ENCODE measurements at places on chromosomes 16 and 17.
A peak's percentile ranks its signal among the peaks of the same experiment; 100 is the strongest.

DNA sequence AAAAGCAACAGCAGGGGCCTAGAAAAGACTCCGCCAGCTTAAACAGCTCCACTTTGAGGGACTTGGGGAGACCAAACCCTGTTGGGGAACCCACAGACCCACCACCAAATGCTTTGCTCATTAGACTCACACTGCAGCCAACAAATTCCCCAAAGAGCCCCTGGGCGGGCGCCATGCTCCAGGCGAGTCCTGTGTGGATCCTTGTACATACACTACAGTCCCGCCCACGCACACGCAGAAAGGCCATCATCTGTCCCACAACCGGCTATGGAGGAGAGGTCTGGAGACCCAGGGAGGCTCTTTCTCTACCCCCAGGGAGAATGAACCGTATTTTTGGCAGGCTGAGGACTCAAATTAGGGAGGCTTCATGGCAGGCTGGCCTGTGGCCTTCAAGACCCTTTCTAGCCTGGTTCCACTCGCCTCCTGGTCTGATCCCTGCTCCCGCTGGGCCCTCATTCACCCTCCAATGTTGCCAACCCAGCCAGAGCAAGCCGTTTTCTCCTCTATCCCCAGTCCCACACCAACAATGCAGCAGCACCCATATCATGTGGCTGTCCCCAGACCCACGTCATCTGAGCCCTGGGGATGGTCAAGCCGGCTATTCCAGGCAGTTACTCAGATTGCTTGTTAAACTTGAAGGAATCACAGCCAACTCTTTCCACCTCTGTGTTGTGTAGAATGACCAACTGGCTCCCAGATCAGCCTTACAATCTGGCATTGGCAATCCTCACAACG lies 27.2 kb downstream of the ZNF423 start:
- no peak for DNase-seq

GRCh38 chr17:32141258-32141657 lies 1.0 kb upstream of the RHOT1 start:
- DNase-seq, result peak; percentile 98

DNA sequence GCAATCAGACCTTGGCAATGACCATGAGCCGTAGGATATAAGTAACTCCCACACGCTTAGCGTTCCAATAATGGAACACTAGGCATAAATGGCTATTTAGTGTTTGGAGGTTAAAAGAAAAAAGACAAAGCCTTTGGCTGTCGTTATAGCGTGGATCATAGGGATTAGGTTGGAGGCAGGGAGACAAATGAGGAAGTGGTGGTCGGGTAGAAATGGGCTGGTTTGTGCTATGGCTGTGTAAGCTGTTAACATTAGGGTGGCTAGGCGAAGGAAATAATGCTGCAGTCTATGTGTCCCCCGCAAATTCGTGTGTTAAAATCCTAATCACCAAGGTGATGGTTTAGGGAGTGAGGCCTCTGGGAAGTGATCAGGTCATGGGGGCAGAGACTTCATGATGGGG lies 120.4 kb upstream of the IRX6 start:
- no peak for DNase-seq

- DNase-seq, result no peak
Observed at GRCh38 chr17:63838631-63839171, 3.8 kb downstream of the SMARCD2 start.

DNA sequence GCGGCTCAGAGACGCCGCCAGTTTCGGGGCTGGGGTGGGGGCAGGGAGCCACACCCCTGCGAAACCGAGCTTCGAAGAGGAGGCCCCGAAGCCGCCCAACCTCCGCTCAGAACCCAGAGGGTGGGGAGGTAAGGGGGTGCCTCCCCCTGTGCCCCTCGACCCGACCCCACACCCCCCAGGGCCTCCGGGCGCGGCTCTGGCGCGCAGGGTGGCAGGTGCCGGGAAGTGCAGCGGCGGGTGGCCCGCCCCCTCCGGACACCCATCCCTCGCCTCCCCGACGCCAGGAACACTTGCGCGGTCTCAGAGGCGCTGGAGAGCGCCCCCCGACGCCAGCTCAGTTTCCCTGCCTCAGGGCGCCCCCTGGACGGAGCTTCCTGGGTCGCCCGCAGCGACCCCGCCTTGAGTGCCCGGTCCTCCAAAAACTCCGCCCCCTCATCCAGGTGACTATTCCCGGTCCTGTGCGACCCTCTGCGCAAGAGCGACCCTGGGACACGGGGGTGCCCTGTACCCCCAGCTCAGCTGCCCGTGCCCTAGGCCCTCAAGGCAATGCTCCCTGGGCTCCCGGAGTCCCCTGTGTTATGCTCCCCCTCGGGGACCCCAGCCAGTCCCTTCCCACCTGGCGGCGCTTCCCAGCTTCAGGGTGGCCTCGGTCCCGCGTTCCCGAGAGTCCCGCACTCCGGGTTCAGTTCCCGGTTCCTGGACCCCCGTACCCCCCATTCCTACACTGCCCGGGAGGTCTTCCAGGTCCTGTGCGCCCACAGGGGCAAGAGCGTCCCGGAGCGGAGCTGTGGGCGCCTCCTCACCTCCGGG lies 562 bp downstream of the PPL start:
- DNase-seq, result no peak

DNA sequence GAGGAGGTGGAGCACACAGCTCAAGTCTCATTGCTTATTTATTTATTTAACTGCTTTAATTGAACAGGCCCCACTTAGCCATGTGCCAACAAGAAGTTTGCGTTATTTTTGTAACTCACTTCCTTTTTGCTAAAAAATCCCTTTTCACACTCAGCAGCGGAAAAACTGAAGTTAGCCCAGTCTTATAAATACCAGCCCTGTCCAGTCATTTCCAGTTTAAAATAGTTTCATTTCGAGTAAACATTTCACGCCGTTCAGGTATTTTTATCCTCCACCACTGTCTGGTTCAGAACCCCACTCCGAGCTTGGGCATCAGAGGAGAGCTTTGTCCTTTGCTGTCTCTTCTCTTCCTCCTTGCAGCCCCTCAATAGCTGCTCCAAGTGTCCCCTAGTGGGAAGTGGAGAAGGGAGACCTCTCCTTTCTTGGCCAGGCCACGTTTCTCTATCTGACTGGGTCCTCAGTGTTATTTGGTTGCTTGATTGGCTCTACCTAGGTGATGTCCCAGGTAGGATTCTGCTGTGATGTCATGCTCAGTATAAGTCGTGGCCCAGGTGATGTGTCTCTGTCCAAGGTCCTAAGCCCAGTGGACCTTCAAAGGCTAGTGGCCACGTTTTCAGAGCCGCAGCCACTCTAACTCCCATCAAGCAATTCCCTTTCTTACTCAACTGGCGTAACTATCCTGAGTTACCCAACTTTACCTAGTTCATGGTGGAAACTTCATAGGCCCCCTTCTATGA lies 53.0 kb upstream of the GAS7 start:
- DNase-seq, result peak; percentile 58

- no peak for DNase-seq
Observed at GRCh38 chr17:58148609-58149008, 425 bp downstream of the OR4D1 start.

DNA sequence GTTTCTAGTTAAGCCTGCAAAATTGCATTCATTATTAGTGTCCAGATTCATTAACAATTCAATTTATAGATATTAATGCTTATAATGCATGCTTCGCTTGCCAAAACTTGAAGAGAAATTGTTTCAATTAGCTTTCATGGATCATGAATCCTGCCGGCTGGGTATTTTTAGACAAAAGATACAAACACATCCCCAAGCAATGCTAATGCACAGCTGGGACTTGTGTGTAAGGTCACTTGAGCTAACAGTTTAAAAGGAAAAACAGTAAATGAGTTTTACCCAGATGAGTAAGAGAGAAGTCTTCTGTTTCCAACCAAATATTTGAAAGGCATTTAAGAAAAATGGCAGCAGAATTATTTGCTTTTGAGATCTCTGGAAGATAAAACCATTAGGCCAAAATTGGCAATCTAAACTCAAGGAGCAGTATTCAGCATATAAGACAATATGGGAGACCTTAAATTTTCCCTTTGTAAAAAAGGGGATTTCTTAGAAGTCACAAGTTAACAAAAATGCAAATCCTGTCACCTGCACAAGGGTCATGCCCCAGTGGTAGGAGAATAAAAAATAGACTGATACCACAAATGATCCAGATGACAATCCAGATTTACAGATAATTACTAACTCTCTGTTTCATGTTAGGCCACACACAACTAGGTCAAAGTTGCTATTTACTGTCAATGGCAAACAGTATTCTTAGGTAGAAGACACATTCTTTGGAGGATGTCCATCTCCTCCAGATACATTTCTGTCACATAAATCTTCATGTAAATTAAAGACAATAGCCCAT lies 418.4 kb upstream of the PMFBP1 start:
- DNase-seq, result no peak

GRCh38 chr17:58094118-58094517 lies 10.9 kb downstream of the DYNLL2 start:
- no peak for DNase-seq

DNA sequence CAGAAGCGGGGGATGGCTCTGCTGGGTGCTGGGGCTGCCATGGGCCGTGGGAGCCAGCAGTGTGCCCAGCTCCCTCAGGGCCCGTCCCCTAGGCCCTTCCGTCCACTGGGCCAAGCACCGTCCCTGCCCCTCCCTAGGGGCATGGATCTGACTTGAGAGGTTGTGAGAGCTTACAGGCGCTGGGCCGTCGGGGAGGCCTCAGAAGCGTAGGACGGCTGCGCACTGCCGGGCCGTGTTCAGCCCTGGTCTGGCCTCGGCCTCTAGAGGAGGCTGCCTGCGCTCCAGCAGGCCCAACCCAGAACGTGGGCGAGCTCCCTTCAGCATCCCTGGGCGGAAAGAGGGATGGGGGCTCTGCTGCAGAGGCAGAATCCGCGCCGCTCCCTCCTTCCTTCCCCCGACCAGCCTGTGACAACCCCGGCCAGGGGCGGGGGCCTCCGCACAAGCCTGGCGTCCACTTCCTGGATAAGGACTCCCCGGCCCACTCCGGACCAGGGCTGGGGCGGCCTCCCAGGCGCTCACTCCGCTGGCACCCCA lies 685 bp upstream of the MPG start:
- peak; percentile 57 for DNase-seq

- no peak for DNase-seq
Observed at GRCh38 chr16:89442990-89443726, 47.2 kb downstream of the ANKRD11 start.

GRCh38 chr16:9048302-9048700 lies 43.1 kb upstream of the HAPSTR1 start:
- DNase-seq, result no peak

DNA sequence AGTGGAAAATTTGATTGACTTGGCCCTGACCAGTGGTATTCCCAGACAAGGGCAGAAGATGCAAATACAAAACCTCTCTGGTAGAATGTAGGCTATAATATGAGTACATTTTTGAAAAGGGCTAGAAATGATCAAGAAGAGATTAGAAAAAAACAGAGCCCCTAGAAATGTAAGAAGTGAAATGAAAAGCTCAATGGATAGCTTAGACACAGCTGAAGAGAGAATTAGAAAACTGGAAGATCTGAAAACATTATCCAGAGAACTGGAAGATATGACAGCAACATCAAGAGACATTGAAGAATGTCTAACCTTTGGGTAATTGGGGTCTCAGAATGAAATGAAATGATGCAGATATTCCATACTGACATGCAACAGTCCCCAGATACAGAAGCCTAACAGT lies 105.2 kb upstream of the ZNF750 start:
- DNase-seq, result no peak

DNA sequence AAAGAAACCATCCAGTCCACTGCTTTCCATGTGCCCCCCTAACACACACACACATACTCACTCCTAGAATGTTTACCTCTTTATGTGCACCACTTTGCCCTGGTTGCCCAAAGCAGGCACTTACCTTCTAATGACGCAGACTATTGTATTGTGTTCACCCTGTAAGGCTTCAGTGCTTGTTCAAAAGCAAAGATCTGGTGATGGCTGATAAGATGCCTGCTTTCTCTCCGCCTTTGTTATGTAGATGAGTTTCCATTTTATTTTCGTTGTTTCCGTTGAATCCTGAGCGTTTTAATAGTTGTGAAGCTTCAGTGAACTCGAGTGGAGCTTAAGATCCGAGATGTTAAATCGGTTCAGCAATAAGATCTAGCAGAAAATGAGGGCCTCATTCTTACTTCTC lies 452.7 kb downstream of the TMEM114 start:
- DNase-seq, result no peak

DNA sequence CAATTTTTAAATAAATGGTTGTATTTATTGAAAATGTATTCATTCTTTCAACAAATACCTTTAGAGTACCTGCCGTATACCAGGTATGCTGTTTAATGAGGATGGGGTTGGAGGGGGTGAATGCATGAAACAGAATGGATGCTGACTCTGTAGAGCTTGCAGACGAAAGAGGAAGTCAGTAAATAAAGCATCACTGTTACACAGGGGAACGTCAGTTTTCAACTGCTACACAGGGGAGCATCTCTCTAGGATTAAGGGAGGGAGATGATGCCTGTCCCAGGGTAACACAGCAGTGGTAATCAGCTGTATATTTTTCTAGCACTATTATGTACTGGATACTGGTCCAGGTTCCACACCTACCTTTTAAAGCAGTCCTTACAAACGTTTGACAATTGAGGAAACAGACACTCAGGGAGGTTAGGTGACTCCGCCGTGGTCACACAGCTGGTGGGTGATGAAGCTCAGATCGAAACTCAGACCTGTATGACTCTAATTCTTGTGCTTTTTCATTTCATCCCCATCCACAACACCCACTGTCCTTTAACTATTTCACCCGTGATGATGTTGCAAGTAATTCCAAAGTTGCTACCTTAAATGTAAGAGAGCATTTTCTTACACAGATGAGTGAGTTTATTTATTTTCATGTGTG lies 452.1 kb upstream of the HSBP1 start:
- DNase-seq, result no peak

- no peak for DNase-seq
Observed at GRCh38 chr16:2879854-2880508, 3.0 kb upstream of the FLYWCH2 start.

DNA sequence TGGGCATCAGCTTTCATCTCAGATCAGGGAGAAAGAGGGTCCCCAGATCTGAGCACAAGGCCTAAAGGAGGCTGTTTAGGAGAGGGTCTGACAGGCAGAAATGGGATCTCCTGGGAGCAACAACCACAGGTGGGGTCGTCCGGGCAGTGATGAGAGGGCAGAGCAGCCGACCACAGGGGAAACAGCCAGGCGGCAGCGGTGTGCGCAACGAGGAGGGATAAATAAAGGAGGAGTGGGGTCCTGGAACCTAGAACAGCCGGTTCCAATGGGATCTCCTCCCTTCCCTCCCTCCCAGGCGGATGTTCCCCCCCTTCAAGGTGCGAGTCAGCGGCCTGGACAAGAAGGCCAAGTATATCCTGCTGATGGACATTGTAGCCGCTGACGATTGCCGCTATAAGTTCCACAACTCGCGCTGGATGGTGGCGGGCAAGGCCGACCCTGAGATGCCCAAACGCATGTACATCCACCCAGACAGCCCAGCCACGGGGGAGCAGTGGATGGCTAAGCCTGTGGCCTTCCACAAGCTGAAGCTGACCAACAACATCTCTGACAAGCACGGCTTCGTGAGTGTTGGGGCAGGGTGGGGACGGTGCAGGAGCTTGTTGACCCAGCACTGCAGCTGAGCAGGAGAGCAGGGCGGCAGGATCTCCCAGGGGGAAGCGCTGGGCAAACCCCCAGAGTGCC lies 1.9 kb downstream of the TBX2 start:
- no peak for DNase-seq
